ENCODE measurements at places on chromosomes 16 and 17.

GRCh38 chr17:65099941-65100315, 37.2 kb upstream of the RGS9 start:
- peak; percentile 80 for DNase-seq

- DNase-seq: peak; percentile 30
Observed at GRCh38 chr16:72241930-72242329, 70.0 kb upstream of the PMFBP1 start.

- no peak for DNase-seq
Observed at GRCh38 chr17:77644181-77645071, 314.1 kb upstream of the TNRC6C start.

- no peak for DNase-seq
Observed at GRCh38 chr16:91484-91883, 13.5 kb downstream of the MPG start.

DNA sequence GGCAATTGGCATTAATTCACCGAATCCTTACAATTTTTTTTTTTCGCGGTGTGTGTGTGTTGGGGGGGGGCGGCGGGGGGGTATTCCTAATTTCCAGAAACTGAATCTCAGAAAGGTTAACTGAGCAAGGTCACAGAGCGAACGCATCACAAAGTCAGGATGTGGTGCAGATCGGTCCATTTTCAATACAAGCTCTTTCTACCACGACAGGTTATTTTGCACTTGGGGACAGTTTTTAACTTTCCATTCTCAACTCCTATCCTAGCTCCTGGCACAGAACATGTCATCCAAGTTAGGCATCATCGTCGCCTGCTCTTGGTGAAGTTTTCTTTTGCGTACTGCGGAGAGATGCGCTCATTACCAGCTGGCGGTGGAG, 15.4 kb upstream of the ERN1 start:
- no peak for DNase-seq

- no peak for DNase-seq
Observed at GRCh38 chr16:2840914-2841313, 10.8 kb downstream of the ZG16B start.

- no peak for DNase-seq
Observed at GRCh38 chr17:40846515-40847144, 20.4 kb downstream of the KRT12 start.
